ENCODE measurements at places on chromosomes 13 and 19.

GRCh38 chr13:84380866-84381265, 498.6 kb upstream of the SLITRK1 start:
- DNase-seq: no peak

DNA sequence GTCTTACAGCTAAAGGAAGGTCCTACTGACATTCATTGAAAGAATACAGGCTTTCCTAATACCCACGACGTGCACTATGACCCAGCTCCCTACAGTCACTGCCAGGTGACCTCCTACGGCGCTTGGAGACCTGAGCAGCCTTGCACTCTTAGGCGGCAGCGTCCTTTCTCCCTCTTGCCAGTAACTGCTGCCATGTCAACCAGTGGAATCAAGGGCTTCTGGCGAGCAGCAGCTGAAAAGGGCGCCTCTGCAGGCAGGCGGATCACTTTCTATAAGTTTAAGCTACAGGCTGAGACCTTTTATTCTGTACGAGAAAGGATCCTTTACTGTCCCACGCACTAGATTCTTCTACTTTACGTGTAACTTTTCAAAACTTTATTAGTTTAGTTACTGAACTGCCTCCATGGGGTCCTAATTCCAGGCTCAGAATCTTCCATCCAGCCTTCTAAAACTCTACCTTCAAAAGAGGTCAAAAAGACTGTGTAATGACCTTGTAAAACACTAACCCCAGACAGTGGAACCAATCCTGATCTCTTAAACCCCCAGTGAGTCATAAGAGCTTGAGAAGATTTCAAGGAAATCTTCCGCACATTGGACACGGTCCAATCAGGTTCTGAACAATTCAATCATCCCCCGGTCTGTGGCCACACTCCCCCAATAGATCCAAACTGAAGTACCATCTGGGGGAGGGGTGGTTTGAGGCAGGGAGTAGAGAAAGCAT, 1.9 kb downstream of the KCTD12 start:
- no peak for DNase-seq

- DNase-seq: no peak
Measured at GRCh38 chr13:48175185-48175584, 57.8 kb upstream of the ITM2B start.

DNA sequence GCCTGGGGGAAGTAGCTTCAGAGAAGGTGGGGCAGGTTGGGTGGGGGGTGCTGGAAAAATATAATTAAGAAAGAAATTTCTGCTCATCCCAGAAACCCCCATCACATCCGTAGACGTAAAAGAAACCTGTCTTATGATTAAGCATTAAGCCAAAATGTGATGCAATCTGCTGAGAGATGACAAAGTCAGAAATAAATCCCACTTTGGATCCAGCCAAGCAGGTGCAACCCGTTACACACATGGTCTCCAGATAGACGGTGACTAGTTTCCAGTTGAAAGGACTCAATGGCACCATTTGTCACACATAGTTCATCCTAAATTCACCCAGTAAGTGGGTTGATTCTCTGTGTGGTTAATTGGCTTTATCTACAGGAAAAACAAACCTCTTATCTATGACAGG, 34.1 kb downstream of the PSG5 start:
- no peak for DNase-seq

- no peak for DNase-seq
Measured at GRCh38 chr19:5996102-5996501, 18.2 kb upstream of the RANBP3 start.

All from HFFc6 (cell line).